AG04450 (cell line): ENCODE measurements at places on chromosomes 2 and 18. TPM values are rescaled to one million over a fixed set of nuclear protein-coding genes. Genes with fewer than 3 reads are reported as not detected.

The TMEM182 gene
- polyA plus RNA-seq, result 3.5 and 3.6 TPM in 2 replicates

The CDCA7 gene
- polyA plus RNA-seq, result 11.4 and 13.9 TPM in 2 replicates

The CCDC121 gene
- 1.7 and 1.8 TPM in 2 replicates for polyA plus RNA-seq

The MC2R gene
- not detected in 2 replicates for polyA plus RNA-seq

The IRS1 gene
- polyA plus RNA-seq, result 32.9 and 36.6 TPM in 2 replicates
